Panc1 (cell line): ENCODE measurements at places on chromosomes 13 and 19.
A peak's percentile ranks its signal among the peaks of the same experiment; 100 is the strongest.

GRCh38 chr13:114148521-114148855 is 16.1 kb upstream of the RASA3 start:
- DNase-seq, result no peak

GRCh38 chr13:20466371-20466770 is 59.3 kb downstream of the CRYL1 start:
- DNase-seq, result no peak

GRCh38 chr13:72953391-72953965 is 105.3 kb upstream of the KLF5 start:
- DNase-seq, result no peak

- no peak for DNase-seq
Measured at GRCh38 chr13:76703216-76703615, 183.0 kb downstream of the KCTD12 start.

DNA sequence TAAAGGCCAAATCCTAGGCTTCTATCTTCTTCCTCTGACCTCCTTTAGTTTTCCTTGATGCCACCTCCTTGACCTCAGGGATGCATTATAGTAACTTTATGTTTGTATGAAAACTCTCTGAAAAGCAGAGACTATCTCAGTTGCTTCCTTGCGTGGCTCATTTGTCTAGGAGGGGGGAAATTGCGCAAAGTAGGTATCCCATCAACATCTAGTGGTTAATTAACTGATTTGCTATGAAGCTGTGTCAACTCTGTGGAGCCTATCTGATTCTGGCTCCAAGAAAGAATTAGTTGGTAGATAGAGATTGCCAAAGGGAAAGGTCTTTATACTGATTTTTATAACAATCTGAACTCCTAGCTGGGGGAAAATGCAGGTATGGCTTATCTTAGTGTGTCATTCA is 82.1 kb upstream of the FRY start:
- DNase-seq, result no peak

GRCh38 chr19:36837176-36837905 is 846 bp downstream of the ZNF790 start:
- no peak for DNase-seq

DNA sequence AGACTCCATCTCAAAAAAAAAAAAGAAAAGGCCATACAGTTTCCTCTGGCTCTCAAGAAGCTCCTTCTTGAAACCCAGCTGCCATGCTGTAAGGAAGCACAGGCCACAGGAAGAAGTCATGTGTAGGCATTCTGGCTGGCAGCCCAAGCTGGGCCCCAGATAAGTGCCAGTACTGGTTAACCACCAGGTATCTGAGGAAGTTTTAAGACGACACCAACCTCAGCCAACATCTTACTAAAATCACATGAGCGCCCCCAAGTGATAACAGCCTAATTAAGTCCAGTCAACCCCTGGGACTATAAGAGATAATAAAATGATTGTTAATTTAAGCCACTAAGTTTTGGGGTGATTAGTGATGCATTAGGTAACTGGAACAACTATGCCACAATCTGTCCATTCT is 27.4 kb upstream of the AKT2 start:
- no peak for DNase-seq

- DNase-seq, result no peak
Measured at GRCh38 chr13:20331419-20331818, 99.3 kb upstream of the GJB6 start.

- no peak for DNase-seq
Measured at GRCh38 chr13:105336706-105337576, 1198.5 kb downstream of the EFNB2 start.

- no peak for DNase-seq
Measured at GRCh38 chr13:87274209-87274819, 396.9 kb upstream of the SLITRK5 start.

DNA sequence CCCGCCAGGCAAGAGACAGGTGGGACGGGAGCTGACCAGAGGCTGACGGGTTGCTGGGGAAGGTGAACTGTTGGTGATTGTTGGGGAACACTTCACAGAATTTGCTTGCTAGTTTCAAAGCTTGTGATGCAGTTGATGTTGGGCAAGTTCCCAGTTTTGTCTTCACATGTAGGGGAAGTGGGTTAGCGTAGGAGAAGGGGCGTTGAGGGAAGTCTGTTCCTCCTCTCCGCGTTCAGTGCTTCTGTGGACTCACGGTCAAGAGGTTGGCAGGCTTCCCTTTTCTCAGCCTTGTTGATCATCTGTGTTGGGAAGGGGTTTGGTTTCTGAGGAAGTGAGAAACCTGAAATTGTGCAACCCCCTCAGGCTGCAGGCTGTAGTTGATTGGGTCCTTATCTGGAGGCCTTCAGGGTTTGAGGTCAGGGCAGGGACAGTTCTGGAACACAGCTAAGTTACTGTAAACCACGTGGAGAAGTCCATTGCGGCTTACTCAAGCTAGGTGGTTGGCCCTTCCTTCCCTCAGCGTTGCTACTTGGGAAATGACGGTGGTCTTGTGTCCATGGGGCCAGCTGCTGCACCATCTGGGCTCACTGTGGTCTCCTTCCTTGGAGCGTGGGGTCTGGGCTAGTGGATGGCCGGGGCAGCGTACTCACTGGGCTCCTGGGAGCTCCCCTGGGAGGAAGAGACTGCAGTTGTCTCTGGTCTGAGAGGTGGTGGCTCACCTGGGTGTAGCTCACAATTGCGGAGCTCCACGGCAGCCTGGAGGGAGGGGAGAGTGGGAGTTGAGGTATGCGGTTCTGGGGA is 7.5 kb downstream of the RPS9 start:
- DNase-seq, result no peak

DNA sequence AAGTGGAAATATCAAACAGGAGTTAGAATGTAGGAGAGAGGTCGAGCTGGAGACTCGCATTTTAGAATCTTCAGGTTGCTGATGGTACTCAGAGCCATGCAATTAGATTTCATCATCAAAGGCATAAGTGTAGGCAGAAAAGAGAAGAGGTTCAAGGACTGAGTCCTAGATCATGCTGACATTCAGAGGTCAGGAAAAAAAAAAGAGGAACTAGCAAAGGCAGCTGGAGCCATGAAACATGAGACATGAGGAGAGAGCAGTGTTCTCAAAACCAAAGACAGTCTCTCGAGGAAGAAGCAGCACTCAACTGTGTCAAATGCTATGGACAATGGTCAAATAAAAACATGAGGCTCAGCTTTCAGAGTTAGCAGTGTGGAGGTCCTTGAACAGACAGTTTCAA is 12.4 kb upstream of the TPP2 start:
- DNase-seq, result no peak

- DNase-seq, result peak; percentile 92
Measured at GRCh38 chr19:45455707-45456499, 11.9 kb upstream of the FOSB start.

DNA sequence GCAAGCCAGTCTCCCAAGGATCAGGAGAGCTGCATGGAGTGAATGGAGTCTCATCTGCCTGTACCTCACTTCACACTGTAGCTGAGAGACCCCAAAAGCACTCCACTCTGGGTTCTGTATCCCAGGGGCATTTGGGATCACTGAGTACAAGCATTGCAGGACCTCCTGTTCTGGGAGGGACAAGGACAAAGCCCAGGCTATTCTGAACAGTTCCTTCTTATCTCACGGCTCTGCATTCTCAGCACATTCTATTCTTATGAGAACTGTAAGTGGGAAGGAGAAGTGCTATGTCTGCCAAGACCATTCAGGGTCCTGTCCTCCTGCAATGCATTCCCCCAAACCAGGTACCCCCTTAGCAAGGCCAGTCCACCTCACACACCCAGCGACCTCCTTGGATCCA is 42.8 kb downstream of the RNF6 start:
- no peak for DNase-seq
